ENCODE measurements at places on chromosomes 16 and 17. TPM values are rescaled to one million over a fixed set of nuclear protein-coding genes. Genes with fewer than 3 reads are reported as not detected.

DNA sequence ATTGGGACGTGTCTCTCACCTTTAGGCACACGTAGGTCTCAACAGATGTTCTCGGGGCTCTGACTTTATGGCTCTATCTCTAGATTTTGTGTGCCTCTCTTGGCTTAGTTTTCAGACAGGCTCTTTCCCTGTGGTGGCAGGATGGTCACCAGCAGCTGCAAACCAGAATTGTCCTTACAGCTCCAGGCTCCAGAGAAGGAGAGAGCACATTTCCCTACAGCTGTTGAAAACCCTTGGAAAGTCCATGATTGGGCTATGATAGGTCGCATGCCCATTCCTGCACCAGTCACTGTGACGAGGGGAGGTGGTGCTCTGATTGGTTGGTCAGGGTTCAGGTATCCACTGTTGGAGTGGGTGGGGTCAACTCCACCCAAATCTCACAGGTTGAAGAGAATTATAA, 41.5 kb downstream of the SHISA9 start:
- no peak for DNase-seq

DNA sequence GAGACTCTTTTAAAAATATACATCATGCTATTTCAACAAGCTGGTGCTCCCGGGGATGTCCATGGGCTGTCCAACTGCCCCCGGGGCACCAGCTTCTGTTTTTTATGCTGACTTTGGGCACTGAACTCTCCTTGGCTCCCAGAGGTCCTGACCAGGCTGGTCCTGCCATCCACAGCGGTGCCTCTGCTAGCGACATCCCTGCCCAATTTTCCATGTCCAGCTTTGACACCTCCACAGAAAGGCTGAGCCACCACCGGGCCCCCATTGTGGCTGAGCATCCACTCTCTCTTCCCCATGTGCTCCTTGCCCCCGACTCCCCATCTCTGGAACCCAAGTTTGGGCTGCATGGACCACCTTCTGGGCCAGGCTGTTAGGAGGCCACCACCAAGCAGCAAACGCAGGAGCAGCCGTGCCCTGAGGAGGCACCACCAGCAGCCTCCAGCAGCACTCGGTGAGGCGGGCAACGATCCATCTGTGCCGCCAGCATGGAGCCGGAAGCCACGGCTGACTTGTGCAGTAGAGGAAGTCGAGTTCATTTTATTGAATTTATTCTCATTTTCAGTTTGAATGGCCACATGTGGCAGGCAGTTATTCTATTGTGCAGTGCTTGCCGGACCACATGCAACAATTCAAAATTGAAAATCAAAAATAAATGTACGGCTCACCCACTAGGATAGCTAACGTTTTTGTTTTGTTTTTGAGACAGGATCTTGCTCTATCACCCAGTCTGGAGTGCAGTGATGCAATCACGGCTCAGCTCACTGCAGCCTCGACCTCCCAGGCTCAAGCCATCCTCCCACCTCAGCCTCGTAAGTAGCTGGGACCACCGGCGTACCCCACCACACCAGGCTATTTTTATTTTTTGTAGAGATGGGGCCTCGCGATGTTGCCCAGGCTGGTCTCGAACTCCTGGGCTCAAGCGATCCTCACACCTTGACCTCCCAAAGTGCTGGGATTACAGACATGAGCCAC, 2.8 kb upstream of the MEAK7 start:
- DNase-seq = peak; percentile 81

GRCh38 chr17:40992666-40993065, 1.3 kb downstream of the KRTAP3-3 start:
- no peak for DNase-seq

DNA sequence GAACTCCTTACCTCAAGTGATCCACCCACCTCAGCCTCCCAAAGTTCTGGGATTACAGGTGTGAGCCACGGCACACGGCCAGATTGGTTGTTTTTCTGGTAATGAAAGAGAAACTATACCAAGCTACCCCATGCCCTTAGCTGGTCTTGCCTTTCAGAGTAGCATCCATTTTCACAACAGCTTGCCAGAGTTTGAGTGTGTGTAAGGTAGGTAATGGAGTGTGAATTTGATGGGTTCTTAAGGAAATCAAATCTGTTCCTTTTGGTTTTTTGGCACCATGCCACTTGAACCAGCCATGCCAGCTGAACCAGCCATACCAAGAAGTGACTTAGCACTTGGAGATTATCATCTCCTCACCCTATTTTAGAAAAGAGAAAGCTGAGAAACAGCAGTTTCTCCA, 5.1 kb downstream of the CALCOCO2 start:
- DNase-seq = peak; percentile 17

Gene PTGES3L
- 0.64 TPM for total RNA-seq

Gene OMG
- total RNA-seq = 0.15 TPM
